RWPE1 (cell line): ENCODE measurements at places on chromosomes 13 and 19.
A peak's percentile ranks its signal among the peaks of the same experiment; 100 is the strongest.

- DNase-seq: no peak
Observed at GRCh38 chr13:37960427-37960826, 90.9 kb upstream of the TRPC4 start.

GRCh38 chr19:47494729-47495128, 10.7 kb upstream of the KPTN start:
- no peak for DNase-seq

GRCh38 chr13:41765813-41766212, 195.1 kb downstream of the VWA8 start:
- DNase-seq: no peak

DNA sequence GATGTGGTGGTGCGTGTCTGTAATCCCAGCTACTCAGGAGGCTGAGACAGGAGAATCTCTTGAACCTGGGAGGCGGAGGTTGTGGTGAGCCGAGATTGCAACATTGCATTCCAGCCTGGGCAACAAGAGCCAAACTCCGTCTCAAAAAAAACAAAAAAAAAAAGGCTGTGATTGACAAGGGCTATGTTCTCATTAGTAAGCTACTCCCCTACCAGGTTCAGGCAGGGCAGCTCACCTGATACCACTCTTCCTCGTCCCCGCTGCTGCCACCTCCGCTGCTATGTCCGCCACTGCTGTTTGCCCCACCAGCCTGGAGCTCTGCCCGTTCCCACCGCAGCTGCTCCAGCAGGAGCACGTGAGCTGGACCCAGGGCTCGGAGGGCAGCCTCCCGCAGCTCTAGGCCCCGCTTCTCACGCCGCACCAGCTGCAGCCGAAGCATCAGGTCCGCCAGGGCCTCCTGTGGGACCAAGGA, 9.4 kb downstream of the USHBP1 start:
- no peak for DNase-seq

GRCh38 chr19:45895519-45895972, 6.9 kb downstream of the MYPOP start:
- DNase-seq: no peak

DNA sequence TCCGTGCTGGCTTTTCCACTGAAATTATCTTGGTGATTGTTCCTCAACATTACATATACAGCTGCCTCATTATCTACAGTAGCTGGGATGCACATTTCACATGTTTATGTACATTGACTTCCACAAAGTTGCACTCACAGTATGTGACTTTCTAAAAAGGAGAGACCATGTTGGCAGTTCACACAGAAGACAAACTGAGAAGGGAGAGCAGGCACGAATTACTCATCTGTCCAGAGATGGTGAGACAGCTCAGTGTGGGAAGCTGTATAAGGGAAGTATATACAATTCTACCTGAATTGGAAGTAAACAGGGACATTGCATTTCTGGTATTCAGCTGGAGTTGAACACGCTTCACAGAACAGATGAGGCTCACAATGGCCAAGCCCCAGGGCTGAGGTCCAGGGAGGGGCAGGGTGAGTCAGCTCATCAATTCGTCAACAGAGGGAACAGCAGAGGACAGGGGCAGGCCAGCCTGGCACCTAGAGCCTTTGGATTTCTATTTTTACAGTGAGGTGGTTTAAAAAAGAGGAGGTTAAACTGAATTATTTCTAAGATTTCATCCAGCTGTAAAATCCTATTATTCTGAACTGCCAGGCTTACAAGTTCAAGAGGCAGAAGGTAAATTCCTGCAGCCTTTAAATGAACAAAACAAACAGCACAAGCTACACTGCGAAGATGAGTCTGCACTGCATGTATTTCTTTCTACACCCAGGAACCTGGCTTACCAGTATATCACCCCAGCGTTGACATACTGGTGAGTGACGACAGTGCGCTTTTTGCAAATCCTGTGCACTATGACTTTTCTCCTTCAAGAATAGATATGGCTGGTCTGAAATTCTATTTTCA, 9.8 kb downstream of the PARP4 start:
- DNase-seq: peak; percentile 52

GRCh38 chr13:50941146-50941545, 31.6 kb downstream of the RNASEH2B start:
- DNase-seq: no peak

- no peak for DNase-seq
Observed at GRCh38 chr13:86201477-86201876, 402.3 kb upstream of the SLITRK6 start.

GRCh38 chr13:96200810-96201209, 110.9 kb downstream of the HS6ST3 start:
- no peak for DNase-seq

- DNase-seq: no peak
Observed at GRCh38 chr19:28292822-28293500, 920.0 kb downstream of the UQCRFS1 start.

DNA sequence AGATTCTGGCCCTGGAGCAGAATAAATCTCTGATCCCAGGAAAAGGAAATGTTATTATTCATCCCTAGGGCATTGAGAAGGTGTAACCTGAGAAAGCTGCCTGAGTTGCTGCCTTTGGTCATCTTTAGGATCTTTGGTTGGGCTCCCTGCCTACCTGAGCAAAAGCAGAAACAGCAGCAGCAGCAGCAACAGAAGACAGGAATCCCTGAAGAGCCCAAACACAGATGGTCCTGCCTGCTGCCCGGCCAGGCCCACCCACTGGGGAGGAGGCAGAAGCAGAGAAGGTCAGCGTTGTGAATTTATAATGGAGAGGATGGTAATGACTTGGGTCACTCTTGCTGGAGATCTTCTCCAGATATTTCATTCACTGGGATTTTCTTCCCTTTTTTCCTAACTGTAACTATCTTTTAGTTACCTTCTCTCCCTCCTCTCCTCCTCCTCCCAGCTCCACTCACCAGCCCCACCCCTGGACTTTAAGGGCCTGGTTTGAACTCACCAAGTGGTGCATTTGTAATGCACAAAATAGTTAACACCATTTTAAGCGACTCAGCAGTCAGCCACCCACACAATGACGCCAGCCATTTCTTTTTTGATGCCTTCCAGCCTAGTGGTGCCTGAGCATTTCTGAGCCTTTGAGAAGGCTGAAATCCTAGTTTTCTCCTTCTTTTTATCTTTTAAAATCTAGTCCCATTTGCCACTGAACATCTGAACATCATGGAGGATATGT, 91.7 kb downstream of the HSPH1 start:
- no peak for DNase-seq

GRCh38 chr13:47190696-47191305, 293.9 kb upstream of the HTR2A start:
- DNase-seq: no peak

DNA sequence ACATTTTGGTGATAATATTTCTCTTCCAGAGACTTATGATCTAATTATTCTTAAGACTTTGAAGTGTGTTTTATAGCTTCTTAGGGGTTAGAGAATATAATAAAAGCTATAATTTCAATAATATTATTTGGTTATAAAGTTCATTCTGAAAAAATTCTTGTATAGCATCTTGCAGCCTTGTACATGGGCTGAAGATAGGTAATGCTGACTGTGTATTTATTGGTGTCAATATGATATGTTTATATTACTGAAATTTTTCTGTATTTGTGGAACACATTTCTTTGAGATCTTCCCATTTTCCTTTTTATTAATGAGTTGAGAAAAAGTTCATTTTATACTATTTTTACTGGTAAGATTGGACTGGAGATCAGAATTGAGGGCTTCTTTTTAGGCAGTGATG, 87.8 kb downstream of the TDRD3 start:
- DNase-seq: no peak

DNA sequence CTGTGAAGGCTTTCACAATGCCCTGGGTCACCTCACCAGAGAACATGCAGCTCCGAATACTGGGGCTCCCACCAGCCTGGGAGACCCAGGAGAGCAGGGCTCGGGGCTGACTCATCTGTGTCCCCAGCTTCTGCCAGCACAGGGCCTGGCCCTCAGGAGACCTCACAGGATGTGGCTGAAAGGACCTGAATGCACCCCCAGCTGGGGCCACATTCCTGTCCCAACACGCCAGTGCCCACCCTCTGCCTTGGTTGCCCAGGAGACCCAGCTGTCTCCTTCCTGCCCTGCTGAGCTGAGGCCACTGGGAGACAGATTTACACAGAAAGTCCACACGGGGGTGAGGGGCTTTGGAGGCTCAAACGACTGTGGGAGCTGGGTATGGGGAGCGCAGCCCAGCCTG, 11.9 kb downstream of the BCAT2 start:
- DNase-seq: no peak

DNA sequence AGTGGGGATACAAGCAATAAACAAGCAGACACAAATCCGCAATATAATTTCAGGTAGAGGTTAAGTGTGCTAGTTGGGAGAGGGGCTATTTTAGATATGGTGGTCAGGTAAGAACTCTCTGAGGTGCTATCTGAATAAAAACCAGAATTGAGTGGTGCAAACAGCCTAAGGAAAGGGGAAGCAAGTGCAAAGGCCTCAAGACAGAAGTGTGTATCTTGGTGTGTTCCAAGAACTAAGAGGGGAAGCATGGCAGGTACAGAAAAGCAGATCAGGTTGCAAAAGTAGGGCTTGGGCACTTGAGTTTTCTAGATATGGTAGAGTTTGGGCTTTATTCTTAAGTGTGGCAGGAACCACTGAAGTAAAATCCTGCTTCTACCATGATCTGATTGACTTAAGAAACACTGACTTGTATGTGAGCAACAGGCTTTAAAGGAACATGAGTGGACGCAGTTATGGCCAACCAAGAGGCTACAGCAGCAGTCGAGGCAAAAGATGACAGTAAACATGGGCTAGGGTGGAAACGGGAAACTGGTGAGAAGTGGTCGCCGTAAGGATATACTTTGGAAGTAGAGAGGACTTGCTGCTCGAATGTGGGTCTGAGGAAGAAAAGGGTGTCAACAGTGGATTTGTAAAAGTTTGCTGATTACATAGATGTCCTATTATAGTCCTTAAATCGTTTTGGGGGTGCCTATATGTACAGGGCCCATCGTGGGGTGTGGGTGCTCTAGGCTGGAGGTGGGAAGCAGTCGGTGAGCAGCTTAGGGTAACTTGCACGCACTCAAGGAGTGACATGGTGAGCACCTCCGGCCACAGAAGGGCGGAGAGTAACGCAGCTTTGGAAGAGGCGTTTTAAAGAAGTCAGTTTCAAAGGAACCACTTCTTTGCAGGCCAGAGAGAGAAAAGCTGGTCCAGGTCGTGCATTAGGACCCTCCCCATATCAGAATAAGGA, 677 bp downstream of the TGDS start:
- DNase-seq: peak; percentile 26

DNA sequence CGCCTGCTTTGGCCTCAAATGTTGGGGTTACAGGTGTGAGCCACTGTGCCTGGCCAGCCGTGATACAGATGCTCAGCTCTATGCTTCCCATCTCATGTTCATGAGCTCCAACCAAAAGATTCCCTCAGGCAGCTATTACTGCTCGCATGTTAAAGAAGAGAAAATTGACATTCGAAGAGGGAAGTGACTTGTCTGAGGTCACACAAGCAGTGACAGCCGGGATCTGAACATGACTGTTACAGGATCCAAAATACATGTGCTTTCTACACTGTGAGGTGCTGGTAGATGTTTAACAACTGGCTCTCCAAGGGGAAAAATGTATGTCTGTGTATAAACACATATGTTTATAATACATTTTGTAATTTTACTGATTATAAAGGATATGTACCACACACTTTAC, 11.3 kb downstream of the FPR1 start:
- no peak for DNase-seq

GRCh38 chr19:16628984-16629691, 1.1 kb upstream of the MED26 start:
- peak; percentile 26 for DNase-seq

- DNase-seq: no peak
Observed at GRCh38 chr19:589693-590395, at the start of gene HCN2. Gene HCN2, plus strand, starts transcription at chr19:589881. Its CDS starts 65 bp downstream, at chr19:589946.

GRCh38 chr13:101555610-101556009, 103.1 kb downstream of the ITGBL1 start:
- no peak for DNase-seq

- DNase-seq: no peak
Observed at GRCh38 chr19:6617374-6617773, 26.4 kb upstream of the CD70 start.

- no peak for DNase-seq
Observed at GRCh38 chr13:24147570-24147963, 13.0 kb upstream of the SPATA13 start.

- DNase-seq: peak; percentile 49
Observed at GRCh38 chr19:18895038-18895823, 727 bp downstream of the CERS1 start.
